CD4-positive, alpha-beta T cell treated with Interleukin-15 for 1 hour (primary cell): ENCODE measurements at places on chromosomes 2 and 18.

- DNase-seq, result peak; percentile 45
These were observed 7.1 kb upstream of the SOS1 start for GRCh38 chr2:39127973-39128372.

DNA sequence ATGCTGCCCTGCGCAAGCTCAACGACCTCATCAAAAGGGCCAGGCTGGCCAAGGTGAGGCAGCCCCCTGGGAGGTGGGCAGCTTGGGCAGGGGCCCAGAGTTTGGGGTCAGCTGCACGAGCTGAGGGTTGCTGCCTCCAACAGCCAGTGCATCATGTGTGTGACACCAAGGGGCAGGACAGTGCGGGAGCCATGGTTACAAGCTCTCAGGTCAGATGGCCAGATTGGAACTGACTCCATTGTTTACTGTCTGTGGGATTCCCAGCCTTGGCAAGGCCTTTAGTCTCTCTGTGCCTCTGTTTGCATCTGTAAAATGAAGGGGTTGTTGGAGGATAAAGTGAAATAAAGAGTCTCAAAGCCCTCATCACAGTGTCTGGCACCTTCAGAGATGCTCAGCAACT lies 26.9 kb downstream of the EHD3 start:
- DNase-seq, result no peak

GRCh38 chr18:74064510-74064909 lies 83.1 kb downstream of the FBXO15 start:
- DNase-seq, result peak; percentile 37

DNA sequence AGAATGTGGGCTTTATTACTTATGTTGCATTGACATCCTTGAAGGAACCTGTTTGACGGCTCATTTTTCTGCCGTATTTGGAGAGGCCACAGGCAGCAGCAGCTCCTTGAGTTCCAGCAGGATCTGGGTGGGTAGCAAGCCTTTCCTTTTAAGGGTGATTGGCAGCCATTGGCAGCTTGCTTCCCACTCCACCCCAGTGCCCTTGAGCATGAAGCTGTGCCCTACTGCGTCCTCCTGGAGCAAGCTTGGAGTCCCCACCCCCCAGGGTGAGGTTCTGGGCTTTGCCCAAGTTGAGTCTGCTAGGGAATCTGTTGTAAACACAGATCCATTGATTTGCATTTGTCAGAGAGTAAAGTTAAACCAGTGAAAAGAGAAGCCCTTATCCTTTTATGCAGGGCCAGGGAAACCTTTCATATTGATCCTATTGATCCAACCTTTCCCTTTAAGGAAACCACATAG lies 9.2 kb downstream of the ONECUT2 start:
- DNase-seq, result no peak

DNA sequence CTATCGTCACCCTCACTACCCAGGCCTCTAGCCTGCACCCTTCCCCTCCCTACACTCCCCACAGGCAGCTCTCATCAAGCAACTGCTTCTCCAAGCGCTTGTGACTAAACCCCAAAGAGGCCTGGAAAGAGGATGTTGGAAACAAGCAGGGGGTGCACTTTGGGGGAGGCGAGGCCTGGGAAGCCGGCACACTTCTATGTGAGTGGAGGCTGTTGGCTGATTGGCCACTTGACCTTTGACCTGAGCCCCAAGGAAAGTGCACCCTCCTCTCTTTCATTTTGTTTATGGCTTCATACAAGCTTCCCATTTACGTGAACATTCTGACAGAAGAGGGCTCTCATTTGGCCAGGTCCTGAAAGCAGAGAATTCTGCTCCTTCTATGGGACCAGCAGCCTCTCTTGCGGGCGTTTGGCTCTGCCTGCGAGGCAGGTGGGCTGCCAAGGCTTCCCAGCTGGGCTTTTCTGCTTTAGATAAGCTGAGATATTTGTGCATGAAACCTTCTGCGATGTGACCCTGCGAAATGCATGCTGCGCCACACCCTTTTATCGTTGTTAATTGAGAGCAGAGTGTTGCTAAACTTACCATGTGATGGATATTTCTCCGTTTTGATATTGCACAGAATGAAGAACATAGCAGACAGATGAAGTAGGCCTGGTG lies 134.8 kb upstream of the NCK2 start:
- no peak for DNase-seq
